ENCODE measurements at places on chromosomes 3 and 15.

- no peak for DNase-seq
Observed at GRCh38 chr3:8500319-8500988, 1.2 kb upstream of the LMCD1 start.

- no peak for DNase-seq
Observed at GRCh38 chr3:115359536-115359935, 212.4 kb upstream of the ZBTB20 start.

DNA sequence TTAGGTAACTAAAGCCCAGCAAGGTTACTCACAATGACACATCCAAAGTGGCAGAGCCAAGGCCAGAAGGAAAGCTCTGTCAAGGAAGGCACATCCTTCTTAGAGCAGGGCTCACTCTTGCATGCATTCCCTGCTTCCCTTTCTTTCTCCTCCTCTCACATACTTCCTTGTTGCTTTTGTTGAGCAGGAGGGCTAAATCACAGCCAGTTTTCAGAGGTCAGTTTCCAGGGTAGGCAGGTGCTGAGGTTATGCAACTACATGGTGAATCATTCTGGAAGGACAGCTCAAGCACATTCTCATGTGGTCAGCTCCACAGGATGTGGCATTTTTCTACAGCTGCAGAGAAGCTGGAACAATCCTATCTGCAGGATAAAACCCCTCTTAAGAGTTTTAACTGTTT lies 275.6 kb downstream of the ZNF621 start:
- DNase-seq: no peak

GRCh38 chr15:73989001-73989798 lies 2.9 kb downstream of the STOML1 start:
- no peak for DNase-seq

Data from stimulated activated CD4-positive, alpha-beta T cell treated with anti-CD3 and anti-CD28 coated beads, Interleukin-1b, Interleukin-23, amount 100 ng/mL, for 24 hours (primary cell).